ENCODE measurements at places on chromosomes 5 and 9. TPM values are rescaled to one million over a fixed set of nuclear protein-coding genes. Genes with fewer than 3 reads are reported as not detected.

DNA sequence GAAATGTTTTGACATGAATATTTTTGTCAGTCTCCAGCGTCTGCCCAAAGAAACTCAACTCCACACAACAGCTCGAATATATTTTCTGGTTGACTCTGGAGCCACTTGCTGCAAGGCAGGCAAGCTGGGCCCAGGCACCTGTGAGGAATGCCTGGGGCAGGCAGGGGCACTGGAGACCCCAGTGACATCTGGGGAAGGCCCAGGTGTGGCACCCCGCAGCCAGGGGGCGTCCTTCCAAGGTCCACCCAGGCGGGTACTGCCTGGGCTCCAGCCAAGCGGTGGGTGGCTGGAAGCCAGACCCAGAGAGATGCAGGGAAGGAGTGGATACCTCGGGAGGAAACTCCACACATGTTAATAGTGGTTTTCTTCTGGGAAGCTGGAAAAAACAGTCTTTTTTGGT, 125.9 kb downstream of the PHF2 start:
- DNase-seq, result no peak

DNA sequence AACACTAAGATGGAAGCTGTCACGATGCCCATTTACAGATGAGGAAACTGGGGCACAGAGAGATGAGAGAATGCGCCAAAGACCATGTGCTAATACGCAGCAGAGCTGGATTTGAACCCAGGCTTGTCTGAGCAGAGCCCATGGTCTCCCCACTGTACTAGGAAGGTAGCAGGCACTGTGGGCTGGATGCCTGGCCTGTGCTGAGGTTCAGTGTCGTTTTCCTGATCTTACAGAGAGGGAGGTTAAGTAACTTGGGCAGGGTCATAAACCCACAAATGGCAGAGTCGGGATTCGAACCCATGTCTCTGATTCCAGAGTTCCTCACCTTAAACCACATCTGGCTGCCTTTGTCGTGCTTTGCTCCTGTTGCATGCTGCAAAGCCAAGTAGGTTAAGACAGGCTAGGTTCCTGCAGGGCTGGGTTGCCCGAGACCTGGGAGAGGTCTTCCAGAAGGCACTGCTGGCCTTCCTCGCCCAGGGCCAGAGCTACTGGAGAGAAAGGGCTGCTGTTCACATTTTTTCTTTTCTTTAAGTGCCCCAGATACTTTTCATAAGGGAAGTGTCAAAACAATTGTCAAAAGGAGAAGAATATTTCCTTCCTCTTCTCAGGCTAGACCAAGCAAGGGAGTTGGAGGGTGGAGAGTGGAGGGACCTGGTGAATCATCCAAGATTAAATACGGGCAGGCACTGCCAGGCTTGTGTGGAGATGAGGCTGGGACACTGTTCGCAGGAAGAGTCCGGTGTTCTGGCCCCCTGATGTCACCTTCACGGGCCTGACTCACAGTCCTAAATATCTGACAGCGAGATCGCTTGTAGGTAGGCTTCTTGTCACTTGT, 3.2 kb downstream of the NEK6 start:
- DNase-seq, result no peak

GRCh38 chr5:109823597-109823996, 133.9 kb downstream of the MAN2A1 start:
- no peak for DNase-seq

DNA sequence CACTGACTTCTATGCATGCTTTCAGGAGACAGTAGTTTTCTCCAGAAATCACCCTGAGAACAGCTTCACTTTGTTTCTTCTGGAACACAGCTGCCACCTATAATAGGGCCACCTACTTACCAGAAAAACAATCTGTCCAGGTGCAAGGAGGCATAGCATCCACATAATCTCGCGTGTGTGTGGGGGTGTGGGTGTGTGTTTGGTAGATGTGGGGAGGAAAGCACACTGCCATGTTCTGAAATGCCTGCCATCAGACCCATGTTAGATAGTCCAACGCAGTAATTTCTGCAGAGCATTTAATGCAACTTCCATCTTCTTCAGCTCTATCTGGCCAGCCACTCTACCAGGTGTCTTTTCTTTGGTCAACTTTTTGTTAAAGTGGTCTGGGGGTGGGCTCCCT, 102.9 kb downstream of the ACER2 start:
- no peak for DNase-seq

GRCh38 chr5:122054266-122054665, 23.8 kb downstream of the LOX start:
- DNase-seq, result no peak

DNA sequence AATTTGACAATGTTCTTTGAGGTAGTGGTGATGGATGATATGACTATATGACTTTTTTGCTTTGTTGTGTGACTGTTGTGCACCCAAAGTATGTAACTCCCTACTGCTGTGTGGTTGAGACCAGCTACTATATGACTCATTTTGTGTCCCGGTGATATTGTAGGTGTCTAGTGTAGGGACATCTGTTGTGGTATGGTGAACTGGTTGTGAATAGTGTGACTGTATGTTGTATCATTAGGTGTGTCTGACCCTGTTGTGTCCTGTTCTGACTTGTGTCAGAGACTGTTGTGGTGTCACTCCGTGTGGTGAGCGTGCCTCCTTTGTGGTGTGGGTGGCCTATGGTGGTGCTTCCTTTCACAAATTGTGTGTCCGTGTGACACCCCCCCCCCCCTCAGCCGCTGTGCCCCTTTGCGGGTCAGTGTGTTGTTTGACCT, 11.2 kb upstream of the CXXC5 start:
- DNase-seq, result peak; percentile 51

DNA sequence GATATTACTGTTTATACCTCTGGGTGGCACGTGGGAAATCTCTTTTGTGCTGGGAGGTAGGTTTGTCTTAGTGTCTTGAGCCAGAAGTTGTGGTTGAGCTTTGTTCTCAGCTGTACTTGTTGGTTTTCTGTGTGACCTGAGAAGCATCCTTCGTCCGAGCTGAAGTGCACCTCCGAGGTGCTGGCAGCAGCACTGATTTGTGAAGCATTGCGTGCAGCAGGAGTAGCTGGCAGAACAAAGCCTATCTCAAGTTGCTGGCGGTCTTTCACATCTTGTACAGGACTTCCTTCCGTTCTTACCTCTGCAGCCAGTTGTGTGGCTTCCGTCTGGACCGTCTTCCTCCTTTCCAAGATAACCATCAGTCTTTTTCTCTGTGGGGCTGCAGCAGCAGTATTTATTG, 4.3 kb downstream of the PRRC2B start:
- peak; percentile 69 for DNase-seq

- no peak for DNase-seq
Observed at GRCh38 chr5:40381676-40382363, 297.9 kb upstream of the PTGER4 start.

DNA sequence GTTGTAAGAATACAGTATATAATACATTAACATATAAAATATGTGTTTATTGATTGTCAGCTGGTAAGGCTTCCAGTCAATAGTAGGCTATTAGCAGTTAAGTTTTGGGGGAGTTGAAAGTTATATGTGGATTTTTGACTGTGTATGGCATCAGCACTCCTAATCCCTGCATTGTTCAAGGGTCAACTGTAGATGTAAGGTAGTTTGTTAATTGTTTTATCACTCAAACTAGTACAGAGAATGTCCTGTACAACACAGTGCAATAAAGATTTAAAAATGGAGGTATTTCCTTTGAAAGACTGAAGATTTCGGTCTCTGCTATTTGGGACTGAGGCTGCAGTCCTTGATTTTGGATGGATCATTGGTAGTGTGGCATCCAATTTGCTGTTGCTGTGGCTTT, 484.4 kb downstream of the KDM4C start:
- DNase-seq, result no peak

GRCh38 chr5:170611449-170612090, 107.8 kb downstream of the KCNIP1 start:
- no peak for DNase-seq

GRCh38 chr9:134895097-134895496, 14.5 kb downstream of the FCN2 start:
- no peak for DNase-seq

- peak; percentile 38 for DNase-seq
Observed at GRCh38 chr5:176608937-176609723, 826 bp downstream of the GPRIN1 start.

- no peak for DNase-seq
Observed at GRCh38 chr9:14057368-14058324, 256.3 kb downstream of the NFIB start.

GRCh38 chr9:108950168-108950567, 16.0 kb downstream of the ABITRAM start:
- no peak for DNase-seq

- DNase-seq, result no peak
Observed at GRCh38 chr5:83562071-83562606, 90.6 kb downstream of the VCAN start.

DNA sequence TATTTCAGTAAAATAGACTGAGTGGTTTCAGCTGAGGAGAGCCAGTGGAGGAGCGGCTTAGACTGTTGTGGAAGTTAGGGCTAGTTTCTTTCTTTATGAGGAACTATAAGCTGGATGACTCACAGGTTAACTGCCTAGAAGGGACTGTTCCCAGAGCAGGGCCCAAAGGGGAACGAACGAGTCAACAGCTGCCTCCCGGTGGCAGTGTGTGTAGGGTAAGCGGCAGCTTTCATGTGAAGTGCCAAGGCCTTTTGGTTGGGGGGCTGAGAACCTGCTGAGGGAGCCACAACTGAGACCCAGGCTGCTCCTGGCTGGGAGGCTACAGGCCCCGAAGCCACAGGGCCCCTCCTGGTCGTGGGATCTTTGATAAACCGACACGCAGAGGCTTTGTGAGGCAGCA, 7.0 kb downstream of the SQSTM1 start:
- DNase-seq, result no peak

DNA sequence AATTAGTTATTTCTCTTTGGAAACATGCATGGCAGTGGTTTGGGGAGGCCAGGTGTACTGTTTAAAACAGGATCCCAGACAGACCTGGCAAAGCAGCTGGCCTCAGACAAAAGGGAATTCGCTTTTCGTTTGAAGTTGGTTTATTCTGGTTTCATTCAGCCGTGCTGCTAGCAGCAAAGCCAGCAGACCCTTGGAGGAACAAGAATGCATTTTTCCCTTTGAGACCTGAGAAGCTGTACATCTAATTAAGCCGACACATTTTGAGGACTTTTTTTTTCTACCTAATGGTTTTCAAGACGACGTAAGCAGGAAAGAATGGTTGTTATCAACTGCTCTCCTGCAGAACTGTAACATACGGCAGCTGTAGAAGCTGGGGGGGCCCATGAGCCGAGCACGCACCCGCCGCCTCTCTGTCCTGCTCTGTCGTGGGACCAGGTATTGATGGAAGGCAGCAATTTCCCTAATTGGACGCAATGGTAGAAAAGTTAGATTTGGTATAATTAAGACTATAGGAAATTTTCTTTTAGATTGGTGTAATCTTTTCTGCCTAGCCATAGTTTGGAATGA, 13.6 kb downstream of the PLEKHG4B start:
- no peak for DNase-seq

DNA sequence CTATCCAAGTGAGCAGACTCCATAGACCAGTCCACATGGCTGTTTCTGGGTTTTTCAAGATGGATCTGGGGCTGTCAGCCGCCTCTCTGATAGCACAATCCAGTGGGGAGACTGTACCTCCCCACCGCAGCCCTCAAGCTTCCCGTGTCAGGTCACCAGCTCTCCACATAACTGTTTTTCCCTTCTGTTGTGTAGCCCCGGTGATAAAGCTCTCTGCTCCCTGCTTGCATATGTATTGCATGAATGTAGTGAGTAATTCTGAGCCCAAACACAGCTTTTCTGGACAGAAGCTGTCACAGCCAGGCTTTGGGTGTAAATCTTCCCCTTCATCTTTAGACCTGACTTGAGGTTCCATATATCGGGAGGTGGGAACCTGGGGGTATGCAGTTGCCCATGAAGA, 23.1 kb upstream of the CFAP157 start:
- no peak for DNase-seq

- no peak for DNase-seq
Observed at GRCh38 chr5:39521098-39521860, 96.5 kb upstream of the DAB2 start.

- DNase-seq, result no peak
Observed at GRCh38 chr9:72471096-72471495, 50.3 kb upstream of the TMC1 start.

- DNase-seq, result peak; percentile 57
Observed at GRCh38 chr9:133141833-133142595, 21.0 kb upstream of the RALGDS start.

The EGFLAM gene
- total RNA-seq, result not detected

The SCAI gene
- total RNA-seq, result 12.6 TPM

The CDC20B gene
- total RNA-seq, result 0.48 TPM

The COL15A1 gene
- total RNA-seq, result 0.20 TPM

The SMIM32 gene
- total RNA-seq, result not detected

The IFNA5 gene
- total RNA-seq, result 0.31 TPM

The TSSK1B gene
- total RNA-seq, result not detected

The SOX30 gene
- total RNA-seq, result not detected

The RGMB gene
- 4.9 TPM for total RNA-seq

The TUBB4B gene
- 241 TPM for total RNA-seq

The CD14 gene
- 3.5 TPM for total RNA-seq

Measured in activated naive CD8-positive, alpha-beta T cell treated with anti-CD3 and anti-CD28 coated beads, Interleukin-2, amount 10 ng/mL, durations not matched to agents 7 days and 5 days (primary cell).